Astrocyte of the spinal cord (primary cell): ENCODE measurements at places on chromosomes 1 and 21.

DNA sequence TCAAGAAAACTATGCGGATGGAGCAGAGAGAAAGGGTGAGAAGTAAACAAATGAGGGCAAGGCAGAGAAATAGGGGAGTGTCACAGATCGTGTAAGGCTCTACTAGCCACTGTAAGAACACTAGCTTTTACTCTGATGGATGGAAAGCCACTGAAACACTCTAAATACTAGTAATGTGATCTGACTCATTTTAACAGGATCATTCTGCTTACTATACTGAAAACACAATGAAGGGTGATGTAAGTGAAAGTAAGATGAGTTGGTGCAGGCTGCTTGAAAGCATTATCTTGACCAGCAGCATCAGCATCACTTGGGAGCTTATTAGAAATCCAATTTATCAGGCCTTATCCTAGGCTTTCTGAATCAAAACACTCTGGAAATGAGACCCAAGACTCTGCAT lies 32.7 kb downstream of the TUT4 start:
- peak; percentile 53 for DNase-seq

DNA sequence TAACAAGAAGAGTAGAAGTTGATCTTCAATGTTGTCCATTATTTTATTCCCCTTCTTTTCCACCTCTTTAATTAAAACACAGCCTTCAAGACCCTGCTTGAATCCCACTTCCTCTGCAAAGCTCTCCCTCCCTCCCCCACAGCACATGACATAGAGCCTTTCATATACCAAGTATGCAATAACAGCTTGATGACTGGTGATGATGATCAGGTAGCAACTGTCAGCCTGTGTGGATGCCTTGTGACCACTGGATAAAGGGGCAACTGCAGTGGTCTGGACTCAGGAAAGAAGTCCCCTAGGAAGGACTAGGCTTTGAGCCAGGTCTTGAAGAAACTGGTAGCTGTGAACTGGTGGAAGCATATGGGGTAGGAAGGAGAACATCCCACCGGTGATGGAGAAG lies 53.8 kb upstream of the PRDX6 start:
- no peak for DNase-seq

GRCh38 chr1:234923626-234924025 lies 205.0 kb downstream of the TOMM20 start:
- no peak for DNase-seq

DNA sequence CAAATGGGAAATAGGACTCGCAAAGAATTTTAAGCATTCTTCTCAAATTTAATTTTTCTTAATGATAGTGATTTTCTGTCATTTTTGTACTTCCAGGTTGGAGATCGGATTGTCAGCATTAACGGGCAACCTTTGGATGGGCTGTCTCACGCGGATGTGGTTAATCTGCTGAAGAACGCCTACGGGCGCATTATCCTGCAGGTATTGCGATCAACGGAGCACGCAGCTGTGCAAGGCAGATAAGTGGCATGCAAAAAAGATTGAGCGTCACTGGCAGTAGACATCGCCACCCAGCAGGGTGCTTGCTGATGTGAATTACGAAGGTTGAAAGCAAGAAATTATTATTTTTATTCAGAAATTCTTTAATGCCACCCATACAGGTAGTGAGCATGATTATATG lies 65.9 kb upstream of the L1TD1 start:
- no peak for DNase-seq

- peak; percentile 68 for DNase-seq
These were observed 17.6 kb downstream of the FCRL4 start for GRCh38 chr1:157580179-157580827.

GRCh38 chr1:53061859-53062707 lies at the start of gene PODN:
PODN (plus strand) TSS chr1:53062213; CDS start chr1:53069856, 7,643 bp downstream.
- no peak for DNase-seq

DNA sequence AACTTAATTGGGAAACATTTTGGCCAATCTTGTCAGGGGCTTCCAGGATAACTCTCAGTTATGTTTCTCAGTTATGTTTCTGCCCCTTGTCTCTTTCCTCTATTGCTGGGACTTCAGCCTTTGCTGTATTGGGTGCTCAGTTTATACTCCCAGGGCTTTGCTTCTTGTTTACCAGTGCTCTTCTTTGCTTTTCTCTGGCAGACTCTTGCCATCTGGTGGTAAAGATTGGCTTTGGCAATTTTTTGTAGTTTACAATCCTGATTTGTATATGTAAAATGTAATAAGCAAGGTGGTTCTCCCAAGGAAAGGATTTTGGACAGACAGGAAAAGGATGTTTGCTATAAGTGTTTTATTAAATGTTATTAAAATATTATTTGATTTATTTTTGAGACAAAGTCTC lies 37.9 kb downstream of the FABP3 start:
- peak; percentile 36 for DNase-seq

GRCh38 chr1:64361974-64362373 lies 108.0 kb upstream of the CACHD1 start:
- DNase-seq: no peak

DNA sequence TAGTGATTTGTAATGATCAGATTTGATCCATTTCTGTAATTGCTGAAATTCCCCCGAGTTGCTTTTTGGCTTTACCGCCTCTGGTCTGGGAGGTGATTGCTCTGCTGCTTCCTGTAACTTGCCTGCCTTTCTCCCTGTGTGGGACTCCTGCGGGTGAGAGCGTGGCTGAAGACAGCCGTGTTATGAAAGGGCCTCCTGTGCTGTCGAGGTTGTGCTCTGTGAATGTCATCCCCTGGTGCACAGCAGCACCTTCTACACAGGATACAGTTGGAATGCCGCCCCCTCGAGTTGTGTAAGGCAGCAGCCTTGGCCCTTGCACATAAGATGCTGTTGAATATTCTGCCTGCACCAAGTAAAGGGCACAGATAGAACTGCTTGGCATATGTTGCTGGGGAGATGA lies 5.9 kb downstream of the SOD1 start:
- DNase-seq: no peak

DNA sequence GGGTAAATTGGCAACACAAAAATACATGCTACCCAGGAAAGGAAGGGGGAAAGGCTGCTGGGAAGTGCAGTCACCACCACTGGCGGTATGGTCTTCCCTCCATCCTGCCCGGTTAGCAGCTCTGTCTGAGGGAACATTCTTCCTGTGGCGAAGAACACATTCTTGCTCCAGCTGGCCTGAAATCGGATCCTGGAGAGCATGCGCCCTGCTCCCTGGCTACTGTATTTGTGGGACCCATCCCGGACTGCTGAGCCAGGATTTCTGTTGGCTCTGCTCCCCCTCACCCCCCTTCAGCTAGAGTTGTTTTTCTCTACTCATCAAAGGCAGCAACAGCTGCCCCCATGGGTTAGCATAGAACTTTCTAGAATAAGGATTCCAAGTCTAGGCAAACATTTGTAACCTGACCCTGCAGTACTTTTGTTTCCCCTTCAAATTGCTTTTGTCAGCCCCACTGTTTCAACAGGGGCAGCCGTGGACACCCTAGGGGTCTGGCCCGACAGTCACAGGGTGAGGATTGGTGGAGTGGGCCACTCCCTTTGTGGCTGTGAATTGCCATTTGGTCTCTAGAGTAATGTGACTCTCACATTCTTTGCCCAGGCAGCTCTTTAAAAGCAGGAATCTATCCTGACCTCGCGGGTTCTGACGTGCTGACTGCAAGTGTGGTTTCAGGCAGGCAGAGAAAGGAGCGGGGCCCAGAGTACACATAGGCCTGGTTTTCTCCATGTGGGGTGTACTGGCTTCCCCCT lies 157.7 kb downstream of the TOMM20 start:
- peak; percentile 99 for DNase-seq

DNA sequence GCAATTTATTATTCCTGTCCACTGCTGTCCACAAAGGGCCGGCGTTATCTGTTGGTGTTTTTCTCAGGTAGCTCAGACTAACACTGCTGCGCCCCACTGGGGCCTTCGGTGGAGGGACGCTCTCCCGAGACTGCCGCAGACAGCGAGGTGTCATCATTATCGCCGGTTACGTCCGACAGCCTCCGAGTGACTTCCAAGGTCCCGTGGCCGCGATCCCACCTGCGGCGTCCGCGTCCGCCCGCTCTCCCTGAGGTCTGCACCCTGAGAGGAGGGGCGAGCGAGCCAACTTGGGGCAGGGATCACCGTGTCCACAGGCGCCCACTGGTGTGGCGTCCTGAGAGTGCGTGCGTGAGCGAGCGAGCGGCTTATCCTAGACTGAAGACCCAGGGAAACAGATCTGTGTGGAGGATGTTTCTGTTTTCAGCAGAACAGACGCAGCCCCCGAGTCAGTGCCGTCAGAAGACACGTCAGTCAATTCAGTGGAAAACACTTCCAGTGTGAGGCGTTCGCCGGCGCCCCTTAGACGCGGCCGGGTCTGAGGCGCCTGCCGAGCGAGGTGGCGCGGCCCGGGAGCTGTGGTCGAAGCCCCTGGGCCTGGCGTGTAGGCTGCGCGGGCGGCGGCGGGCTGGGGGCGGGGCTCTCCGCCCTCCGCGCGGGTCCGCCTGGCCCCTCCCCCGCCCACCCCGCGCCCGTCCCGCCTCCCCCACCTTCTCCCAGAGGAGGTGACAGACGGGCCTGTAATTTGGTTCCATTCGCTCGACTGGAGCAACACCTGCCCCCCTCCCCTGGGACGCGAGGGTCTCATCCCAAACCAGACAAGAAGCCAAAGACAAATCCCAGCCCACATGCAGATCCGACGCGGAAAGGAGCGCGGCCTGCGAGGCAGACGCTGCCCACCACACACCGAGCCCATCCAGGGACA lies 12.6 kb downstream of the NHLH2 start:
- no peak for DNase-seq

DNA sequence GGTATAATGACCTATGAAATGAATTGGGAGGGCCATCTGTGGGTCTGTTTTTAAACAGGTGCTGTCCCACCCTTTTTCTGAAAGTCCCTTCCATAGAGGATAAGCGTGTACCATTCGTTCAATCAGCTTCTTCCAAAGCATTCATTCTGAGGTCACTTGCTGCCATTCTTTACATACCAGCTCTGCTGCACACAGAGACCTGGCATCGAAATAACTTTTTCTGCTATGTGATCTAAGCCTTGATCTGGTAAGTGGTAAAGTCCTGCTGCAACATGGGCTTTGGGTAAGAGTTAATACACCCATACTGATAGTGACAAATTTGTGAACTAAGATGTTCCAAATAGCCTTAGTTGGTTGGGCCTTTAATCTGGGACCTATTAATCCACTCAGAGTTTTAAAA lies 38.9 kb downstream of the DR1 start:
- no peak for DNase-seq

DNA sequence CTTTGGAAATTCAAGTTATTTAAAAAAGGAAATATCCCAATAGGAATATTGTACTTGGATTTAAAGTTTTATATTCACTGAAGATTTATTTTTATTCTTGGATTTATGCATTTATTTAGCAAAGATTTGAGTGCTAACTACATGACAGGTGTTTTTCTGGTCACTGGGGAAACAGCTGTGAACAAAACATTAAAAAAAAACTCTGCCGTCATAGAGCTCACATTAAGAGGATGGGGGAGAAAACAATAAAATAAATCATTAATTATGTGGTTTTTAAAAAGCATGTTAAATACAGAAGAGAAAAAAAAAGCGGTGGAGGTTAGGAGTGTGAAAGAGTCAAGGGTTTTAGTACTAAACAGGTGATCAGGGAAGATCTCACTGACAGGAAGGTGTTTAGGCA lies 149.9 kb downstream of the GALNT2 start:
- DNase-seq: no peak

DNA sequence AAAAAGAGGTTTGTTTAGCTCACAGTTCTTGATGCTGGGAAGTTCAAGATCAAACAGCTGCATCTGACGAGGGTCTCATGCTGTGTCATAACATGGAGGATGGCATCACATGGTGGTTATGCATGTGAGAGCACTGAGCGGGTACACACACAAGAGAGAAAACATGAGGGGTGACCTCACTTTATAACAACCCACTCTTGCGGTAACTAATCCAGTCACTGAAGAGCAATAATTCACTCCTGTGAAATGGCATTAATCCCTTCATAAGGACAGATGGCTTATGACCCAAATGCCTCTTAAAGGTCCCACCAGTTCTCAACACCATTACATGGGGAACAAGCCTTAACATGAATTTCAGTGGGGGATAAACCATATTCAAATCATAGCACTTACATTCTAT lies 23.2 kb upstream of the CHIT1 start:
- DNase-seq: no peak

- DNase-seq: no peak
These were observed 34.7 kb downstream of the UBE2G2 start for GRCh38 chr21:44766818-44767354.
